ENCODE measurements at places on chromosomes 1 and 21.

DNA sequence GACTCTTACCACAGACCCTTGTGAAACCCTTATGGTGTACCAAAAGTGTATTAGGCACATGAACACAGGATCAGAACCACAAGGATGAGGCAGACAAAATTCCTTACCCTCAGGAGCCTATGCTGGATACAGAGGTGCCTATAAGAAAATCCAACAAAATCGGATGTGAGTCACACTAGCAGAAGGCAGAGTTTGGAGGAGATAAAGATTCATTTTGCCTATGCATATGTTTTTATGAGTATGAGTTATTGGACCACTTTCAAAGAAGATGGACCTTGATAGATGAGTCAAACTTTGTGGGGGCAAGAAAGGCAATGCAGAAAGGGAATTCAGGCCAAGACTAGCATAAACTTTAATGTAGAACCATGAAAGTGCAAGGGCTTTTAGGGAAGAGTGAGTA lies 17.0 kb downstream of the CAMK1G start:
- no peak for DNase-seq

- DNase-seq: no peak
Measured at GRCh38 chr1:116794804-116795481, 40.7 kb downstream of the CD2 start.

GRCh38 chr1:156556354-156556753 lies 16.0 kb downstream of the IQGAP3 start:
- DNase-seq: no peak

- no peak for DNase-seq
Measured at GRCh38 chr1:113141650-113142473, 68.9 kb downstream of the LRIG2 start.

GRCh38 chr1:118381197-118381869 lies 196.3 kb upstream of the SPAG17 start:
- DNase-seq: no peak

- DNase-seq: no peak
Measured at GRCh38 chr1:215055281-215055935, 27.1 kb upstream of the KCNK2 start.

DNA sequence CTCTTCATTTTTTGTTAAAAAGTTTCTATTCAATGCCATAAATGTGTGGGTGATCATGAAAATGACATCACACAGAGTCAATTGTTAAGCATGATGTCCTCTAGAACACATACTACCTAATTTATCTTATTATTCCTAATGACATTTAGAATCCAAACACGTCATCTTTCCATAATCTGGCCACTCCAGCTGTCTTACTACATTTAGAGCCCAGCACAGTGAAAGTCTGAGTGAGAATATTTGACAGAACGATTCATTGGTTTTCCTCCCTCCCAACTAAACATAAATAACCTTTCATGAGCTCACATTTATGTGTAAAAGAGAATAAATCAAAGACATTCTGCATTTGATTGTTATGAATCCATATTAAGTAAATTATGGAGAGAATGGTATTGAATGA lies 160.7 kb downstream of the OLFM3 start:
- no peak for DNase-seq

DNA sequence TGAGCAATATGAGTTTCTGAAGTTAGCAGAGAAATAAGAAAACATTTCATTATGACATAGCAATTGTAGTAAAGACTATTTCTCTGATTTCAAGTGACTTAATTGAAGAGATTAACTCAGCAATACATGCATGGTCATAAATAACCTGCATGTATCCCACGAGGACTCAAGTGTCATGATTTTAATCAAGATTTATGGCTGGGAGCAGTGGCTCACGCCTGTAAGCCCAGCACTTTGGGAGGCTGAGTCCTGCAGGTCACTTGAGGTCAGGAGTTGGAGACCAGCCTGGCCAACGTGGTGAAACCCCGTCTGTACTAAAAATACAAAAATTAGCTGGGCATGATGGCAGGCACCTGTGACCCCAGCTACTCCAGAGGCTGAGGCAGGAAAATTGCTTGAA lies 311.9 kb upstream of the PLD5 start:
- no peak for DNase-seq

- DNase-seq: no peak
Measured at GRCh38 chr1:210397252-210397651, 68.5 kb downstream of the HHAT start.

GRCh38 chr1:88985032-88985431 lies 7.4 kb downstream of the KYAT3 start:
- DNase-seq: no peak

DNA sequence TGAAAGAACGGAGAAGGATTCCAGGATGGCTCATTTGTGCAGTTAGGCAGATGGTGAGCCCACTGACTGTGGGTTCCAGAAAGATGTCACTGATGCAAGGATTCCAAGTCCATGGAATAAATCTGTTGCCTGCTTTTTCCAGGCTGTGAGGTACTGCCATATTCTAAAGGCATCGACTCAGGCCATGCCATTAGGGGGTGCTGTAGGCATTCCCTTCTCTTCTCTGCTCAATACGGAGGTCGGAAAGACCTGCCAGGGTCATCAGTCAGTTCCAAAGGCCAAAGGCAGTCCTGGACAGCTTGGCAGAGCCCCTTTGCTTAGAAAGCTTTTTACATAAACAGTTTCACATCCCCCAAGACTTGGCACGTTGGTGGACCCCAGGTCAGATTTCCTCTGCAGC lies 31.7 kb upstream of the TMEM125 start:
- DNase-seq: peak; percentile 43

- DNase-seq: no peak
Measured at GRCh38 chr21:44397431-44398031, 44.1 kb downstream of the TRPM2 start.

- no peak for DNase-seq
Measured at GRCh38 chr1:185271921-185272320, 45.1 kb downstream of the IVNS1ABP start.

DNA sequence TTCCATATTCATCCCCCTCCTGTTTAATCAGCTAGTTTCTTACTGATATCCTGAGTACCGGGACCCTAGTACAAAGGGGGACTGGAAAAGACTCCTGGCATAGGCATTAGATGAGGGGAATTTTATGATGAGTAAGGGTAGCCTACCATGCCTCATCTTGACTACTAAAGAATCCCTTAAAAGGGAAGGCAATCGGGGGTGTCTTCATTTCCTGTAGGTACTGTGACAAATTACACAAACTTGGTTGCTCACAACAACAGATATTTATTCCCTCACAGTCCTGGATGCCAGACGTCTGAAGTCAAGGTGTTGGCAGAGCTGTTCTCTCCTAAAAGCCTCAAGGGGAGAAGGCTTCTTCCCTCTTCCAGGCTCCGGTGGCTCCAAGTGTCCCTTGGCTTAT lies 28.9 kb upstream of the RUNX1 start:
- no peak for DNase-seq

DNA sequence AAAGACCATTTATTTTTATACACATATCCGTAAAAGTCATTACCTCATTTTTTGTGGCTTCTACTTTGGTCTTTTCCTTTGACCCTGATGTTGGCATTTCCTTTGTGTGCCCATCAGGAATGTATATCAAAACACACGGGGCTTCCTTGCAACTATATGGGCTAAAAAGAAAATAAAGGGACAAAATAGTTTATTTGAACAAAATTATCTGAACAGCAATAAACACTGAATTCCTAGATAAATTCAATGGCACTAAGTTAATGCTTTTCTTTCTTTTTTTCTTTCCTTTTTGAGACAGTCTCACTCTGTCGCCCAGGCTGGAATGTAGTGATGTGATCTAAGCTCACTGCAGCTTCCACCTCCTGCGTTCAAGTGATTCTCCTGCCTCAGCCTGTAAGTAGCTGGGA lies 45.2 kb downstream of the EPRS1 start:
- no peak for DNase-seq

- no peak for DNase-seq
Measured at GRCh38 chr1:185398022-185398421, 81.0 kb upstream of the IVNS1ABP start.

- no peak for DNase-seq
Measured at GRCh38 chr1:231721436-231721835, 94.8 kb downstream of the DISC1 start.

DNA sequence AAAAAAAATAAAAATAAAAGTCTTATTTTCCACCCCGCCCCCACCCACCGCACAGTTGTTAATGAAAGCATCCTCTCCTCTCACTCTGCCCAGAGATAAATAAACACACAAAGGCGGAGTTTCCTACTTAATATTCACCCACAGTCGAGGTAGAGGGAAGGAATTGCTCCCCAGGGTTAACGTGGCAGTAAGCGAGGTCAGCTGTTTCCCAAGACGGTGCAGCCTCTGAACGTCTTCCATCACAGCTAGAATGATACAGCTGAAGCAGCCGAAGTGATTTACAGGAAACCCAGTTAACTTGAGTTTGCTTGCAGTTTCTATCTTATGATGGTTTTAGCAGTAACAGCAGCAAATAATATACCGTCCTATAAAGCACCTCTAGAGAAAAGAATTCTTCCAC lies 283.9 kb downstream of the PBX1 start:
- DNase-seq: no peak

DNA sequence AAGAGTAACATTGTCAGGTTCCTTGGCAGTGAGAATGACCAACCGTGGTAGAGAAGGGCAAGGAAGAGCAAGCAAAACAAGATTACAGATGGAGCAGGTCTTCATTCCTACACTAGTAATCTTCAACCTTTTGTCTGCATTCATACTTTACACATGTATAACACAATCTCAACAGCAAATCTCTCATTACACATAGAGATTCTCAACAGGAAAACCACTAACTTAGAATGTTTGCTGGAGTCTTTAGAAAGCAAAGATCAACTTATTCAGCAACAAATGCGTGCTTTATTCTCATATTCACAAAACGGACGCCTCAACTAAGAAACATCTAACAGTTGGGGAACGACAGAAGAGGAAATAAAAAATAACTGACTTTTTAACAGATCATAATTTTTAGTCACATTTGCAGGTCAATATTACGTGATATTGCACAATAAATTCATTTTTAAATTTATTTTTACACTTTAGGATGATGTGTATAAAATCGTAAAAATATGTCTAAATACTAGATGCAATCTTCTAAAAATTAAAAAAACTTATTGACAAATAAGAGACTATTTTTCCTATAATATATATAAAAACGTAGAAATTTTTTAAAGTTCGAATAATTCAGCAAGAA lies 82.9 kb downstream of the ARID4B start:
- no peak for DNase-seq

DNA sequence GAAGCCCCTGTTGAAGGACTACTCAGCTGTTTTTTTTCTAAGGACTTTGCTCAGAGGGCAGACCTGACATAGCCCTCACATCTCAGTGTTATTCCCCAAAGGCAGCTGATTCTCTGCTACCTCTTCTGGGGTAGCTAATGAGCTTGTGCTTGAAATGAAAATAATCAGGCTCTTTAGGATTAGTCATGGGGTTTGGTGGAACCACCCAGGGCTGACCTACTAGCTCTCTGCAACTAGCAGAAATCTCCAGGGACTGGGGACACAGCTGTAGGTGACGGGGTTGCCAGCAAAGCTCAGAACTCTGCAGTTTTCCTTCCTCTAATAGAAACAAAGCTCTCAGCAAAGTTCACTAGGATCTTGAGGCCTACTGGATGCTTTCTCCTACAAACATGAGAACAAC lies 106.4 kb upstream of the BCL9 start:
- no peak for DNase-seq

All from Panc1 (cell line).